ENCODE measurements at places on chromosomes 5 and 9.

GRCh38 chr9:38235244-38235643, 157.3 kb upstream of the ALDH1B1 start:
- no peak for DNase-seq

- DNase-seq = no peak
Observed at GRCh38 chr9:112850840-112851239, 39.8 kb downstream of the SLC46A2 start.

- DNase-seq = no peak
Observed at GRCh38 chr5:9284272-9284671, 261.6 kb downstream of the SEMA5A start.

GRCh38 chr9:93910598-93910997, 44.6 kb downstream of the BARX1 start:
- DNase-seq = no peak

DNA sequence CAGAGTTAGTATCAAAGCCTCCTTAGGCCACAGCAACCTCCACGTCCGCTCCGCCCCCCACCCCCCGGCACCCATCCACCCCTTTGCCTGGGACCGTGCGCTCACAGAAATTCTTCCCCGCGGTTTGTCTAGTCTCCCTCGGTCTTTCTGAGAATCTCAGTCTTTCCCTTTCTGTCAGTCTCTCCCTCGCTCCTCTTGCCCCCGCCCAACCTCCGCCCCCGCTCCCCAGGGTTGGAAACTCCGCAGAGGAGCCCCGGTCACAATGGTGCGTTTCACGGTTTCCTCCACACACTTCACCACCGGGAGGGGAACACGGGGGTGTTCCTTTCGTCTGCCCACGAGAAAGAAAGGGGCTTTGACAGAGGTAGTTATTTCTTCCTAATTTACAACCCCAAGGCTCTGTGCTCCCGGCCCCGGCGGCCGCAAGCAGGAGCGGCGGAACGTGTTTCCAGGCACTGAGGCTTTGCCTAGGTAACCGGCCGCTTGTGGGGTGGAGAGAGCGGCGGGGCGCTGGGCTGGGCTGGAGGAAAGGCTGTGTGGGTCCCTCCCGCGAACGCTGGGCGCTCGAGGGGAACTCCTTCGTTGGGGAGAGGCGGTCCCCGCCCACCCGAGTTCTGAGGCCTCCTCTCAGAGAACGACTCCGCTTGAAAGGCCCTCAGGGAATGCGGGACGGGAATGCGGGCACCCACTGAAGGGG, 2.1 kb downstream of the NR4A3 start:
- DNase-seq = no peak

DNA sequence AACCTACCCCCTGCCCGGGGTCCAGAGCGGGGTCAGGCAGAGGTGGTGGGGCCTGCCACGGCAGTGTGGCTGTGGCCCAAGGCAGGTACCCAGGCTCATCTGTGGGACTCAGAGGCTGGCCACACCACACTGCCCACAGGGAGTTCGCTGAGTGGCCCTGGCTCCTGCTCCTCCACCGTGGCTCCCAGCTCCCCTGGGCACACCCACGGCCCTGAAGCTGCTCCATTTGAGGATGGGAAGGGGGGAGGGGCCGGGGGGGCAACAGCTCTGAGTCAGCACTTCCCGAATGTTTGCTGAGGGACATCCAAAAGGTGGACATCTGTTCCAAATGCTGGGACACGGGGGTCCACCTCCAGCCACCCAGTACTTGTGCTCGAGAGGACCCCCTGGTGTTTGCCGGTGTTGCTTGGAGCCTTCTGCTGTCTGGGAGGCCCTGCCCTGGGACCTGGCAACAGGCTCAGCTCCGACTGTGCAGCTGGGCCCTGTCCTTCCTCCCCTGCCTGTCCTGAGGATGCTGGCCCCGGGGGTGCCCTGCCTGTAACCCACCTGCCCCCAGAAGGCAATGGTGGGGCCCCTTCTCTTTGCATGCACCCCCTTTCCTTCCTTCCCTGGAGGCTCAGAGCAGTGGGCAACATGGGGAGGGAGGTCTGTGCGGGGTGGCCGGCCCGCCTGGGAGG, 2.5 kb upstream of the NRARP start:
- DNase-seq = no peak

DNA sequence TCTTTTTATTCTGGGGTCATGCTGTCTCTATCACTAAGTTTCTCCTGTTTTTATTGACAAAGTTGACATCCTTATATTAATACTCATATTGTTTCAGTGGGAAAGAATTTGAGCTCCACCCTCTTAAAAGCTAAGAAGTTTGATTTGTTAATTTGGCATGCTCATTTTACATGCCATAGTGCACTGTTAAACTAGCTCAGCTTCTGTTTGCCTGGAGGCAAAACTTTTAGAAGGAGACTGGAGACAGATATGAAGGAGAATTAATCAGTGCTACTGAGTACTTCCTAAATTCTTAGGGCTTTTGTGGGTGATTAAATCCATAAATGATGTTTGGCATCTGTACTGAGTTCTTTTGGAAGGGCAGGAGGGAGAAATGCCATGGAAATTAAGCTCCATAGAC, 138.9 kb downstream of the NTRK2 start:
- DNase-seq = no peak

GRCh38 chr5:9644630-9645029, 14.5 kb upstream of the TAS2R1 start:
- no peak for DNase-seq

Measured in cortex of kidney (tissue), 1 donor.